ENCODE measurements at places on chromosomes 7 and 10.

- no peak for DNase-seq
These were observed 61.8 kb upstream of the DKK1 start for GRCh38 chr10:52252307-52252706.

DNA sequence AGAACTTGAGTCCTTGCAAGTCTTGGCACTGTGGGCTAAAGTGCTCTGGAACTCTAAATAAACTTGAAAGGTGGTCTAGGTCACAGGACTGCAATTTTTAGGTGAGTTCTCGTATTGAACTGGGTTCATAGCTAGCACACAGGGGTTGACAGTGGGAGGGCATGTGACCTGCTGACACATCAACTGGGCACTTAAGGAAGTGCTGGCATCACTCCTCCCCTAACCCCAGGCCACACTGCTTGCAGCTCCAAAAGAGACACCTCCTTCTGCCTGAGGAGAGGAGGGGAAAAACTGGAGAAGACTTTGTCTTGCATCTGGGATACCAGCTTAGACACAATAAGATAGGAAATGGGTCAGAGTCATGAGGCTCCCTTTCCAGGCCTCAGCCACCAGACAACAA, 38.0 kb upstream of the AASS start:
- DNase-seq, result no peak

GRCh38 chr10:110415809-110416208, 81.9 kb upstream of the DUSP5 start:
- DNase-seq, result no peak

- no peak for DNase-seq
These were observed 608.8 kb downstream of the LRMDA start for GRCh38 chr10:76040107-76040829.

DNA sequence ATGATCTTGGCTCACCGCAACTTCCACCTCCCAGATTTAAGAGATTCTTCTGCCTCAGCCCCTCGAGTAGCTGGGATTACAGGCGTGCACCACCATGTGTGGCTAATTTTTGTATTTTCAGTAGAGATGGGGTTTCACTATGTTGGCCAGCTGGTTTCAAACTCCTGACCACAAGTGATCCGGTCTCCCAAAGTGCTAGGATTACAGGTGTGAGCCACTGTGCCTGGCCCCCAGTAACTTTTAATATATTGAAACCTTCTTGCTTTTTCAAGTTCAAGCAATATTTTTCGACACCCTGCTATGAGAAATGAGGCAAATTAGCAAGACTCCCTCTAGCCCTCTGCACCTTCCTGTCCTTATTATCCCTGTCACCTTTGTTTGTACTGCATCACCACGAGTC, 144.0 kb downstream of the EVX1 start:
- DNase-seq, result no peak

DNA sequence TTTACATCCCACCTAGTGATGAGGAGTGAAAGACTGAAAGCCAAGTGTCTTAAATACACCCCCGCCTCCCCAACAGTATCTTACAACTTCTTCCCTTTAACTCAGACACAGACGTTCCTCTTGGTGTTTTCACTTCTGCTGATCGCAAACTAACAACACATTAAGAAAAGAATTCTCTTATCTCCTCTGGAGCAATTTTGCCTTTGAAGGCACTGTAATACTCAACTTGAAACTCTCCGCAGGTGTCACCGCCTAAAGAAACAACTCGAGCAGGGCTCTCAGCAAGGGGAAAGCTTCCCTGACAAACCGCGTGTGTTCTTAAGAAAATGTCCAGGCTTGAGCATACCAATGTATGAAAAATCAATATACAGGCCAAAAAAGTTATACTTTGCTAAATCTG, 452 bp downstream of the SEMA3C start:
- no peak for DNase-seq

DNA sequence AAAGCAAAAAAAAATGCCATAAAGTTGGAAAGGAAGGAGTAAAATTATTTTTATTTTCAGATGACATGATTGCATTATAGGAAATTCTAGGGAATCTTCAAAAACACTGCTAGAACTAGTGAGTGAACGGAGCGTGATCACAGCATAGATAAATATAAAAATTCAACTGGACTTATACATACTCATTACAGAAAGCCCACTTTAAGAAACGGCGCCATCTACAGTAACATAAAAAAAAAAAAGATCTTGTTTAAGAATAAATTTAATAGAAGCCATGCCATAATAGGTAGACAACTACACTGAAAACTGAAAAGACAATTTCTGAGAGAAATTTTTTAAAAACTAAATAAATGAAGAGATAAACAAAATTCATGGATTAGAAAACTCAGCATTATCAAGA, 623.1 kb upstream of the MGMT start:
- no peak for DNase-seq

GRCh38 chr7:119482209-119482608, 790.8 kb upstream of the KCND2 start:
- DNase-seq, result no peak

DNA sequence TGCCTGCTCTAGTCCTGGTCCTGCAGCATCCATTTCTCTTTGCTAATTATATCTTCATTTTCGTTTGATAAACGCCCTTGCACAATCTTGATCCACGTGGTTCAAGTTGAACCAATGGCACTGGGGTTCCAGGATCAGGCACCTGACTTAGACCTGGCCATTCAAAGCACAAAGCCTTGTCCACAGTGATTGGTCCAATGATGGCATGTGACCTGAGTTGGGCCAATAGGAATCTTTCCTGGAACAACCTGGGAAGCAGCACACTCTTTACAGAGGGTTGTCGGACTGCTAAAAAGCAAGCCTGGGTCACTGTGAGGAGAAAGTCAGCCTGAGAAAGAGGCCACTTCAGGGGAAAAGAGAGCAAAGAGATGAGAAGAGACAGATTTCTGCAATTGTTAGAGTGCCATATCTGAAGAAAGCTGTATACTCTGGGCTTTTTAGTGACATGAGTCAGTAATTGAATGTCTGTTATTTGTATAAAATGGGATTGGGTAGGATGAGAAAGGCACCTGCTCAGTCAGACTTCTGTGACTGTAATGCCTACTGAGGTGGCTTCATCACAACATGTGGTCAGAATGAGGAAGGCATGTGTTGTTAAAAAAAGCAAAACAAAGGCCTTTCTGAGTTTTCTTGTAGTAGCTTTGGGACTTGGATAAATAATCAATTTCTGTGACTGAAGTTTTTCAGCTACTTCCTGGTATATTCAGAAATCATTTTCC, 4.4 kb upstream of the STEAP4 start:
- DNase-seq, result no peak

GRCh38 chr10:122347170-122347841, 27.2 kb upstream of the PLEKHA1 start:
- DNase-seq, result no peak

DNA sequence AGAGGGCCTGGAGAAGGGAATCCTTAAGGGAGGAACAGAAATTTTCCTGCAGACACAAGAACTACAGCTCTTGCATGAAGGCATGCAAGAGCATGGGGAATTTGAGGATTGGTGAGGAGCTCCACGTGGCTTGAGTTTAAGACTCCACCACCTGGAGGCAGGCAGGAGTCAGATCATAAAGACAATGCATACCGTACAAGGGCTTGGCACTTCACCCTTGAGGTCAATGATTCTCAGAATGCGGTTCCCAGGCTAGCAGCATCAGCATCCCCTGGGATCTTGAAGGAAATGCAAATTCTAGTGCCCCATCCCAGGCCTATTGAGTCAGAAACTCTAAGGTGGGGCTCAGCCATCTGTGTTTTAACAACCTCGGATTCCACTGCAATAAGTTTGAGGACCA, 143.8 kb downstream of the C7orf25 start:
- no peak for DNase-seq

Measured in stimulated activated CD4-positive, alpha-beta T cell treated with anti-CD3 and anti-CD28 coated beads, Interleukin-12 subunit alpha, Interleukin-12 subunit beta, amount 100 ng/mL, for 48 hours (primary cell).